ENCODE measurements at places on chromosomes 7 and 10. TPM values are rescaled to one million over a fixed set of nuclear protein-coding genes. Genes with fewer than 3 reads are reported as not detected.

DNA sequence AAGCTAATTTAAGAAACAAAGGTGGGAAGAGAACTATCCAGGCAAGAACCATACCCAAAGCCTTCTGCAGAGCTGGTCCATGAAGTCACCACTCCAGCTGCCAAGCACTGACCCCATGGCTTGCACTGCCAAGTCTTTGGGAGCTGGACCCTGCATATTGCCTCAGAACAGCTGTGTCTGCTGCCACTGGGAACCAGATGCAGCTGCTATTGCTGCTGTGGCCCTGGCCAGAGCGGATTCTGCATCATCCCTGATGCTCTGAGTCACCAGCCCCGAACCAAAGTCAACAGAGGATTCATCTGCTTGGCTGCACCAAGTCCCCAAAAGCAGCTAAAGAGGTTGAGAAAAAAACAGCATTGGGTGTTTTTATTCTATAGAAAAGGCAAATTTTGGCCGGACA lies 39.2 kb upstream of the GSAP start:
- no peak overlapping the region for H3K27ac ChIP-seq
- no peak for DNase-seq
- H3K4me3 ChIP-seq: no peak overlapping the region
- H3K36me3 ChIP-seq: no peaks in the 10 kb centered on the region

DNA sequence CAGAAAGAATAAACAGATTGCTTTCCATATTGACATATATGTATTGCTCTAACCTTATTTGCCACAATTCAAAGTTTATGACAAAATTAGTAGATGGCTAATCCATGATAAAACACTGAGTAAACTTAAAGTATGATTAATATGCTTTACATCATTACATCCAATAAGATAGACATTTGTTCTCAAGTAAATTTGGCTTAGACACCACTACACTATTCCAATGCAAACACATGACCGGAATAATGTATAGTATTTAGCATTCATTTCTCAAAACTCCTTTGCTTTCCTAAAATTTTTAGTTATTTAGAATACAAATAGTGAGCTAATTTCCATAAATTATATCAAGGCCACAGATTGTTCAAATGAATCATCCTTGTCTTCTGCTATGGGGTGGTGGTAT lies 20.2 kb downstream of the SEM1 start:
- peaks cover 14% of the 10 kb centered on the region for H3K36me3 ChIP-seq
- no peak for DNase-seq
- H3K27ac ChIP-seq: no peak overlapping the region
- peaks cover 7% of the 10 kb centered on the region for H3K4me1 ChIP-seq

DNA sequence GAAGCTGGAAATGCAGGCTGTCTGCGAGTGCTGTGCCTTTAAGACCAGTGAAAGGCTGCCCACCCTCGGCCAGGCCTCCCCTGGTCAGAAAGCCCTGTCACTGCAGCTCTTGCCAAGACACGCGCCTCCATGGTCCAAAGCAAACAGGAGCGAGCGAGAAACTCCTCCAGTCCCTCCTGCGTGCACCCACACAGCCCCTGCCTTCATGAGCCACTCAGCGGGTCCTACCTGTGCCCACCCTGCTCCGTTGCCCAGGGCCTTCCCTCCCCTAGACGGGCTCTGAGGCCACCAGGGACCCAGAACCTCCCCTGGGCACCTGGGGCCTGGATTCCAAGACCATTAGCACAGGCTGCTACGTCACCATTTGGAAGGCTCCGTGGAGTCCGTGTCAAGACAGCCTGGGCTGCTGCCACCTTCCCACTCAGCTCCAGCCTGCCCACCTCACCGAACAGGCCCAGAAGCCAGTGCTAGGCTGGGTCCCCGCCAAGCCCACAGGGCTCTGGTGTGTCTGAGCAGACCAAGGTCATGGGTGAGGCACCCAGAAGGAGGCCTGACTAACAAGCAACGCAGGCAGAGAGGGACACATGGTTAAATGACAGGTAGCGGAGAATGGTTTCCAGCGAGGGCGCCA lies 144.5 kb downstream of the NEURL1 start:
- DNase-seq: no peak
- H3K4me1 ChIP-seq: peaks cover 75% of the 10 kb centered on the region
- H3K27ac ChIP-seq: peak overlapping the region; percentile 87
- no peaks in the 10 kb centered on the region for H3K27me3 ChIP-seq

DNA sequence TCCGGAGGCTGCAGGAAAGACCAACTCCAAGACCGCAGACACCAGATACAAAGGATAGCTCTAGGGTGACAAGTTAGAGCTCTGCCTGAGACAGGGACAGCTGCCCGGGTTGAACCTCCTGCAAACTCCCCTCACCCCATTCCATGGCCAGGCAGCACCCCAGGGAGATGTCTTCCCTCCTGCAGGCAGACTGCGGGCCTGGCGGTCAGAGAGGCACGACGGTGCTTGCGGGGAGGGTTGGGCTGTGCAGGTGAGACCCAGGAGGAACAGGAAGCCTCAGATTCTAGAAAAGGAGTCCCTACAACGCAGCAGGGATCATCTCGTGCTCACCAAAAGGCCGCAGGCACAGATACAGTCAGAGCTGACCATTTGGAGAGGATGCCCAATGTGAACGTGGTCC lies 34.6 kb downstream of the CARD11 start:
- no peak for DNase-seq
- no peak overlapping the region for H3K27ac ChIP-seq
- no peaks in the 10 kb centered on the region for H3K4me1 ChIP-seq
- H3K4me3 ChIP-seq: no peak overlapping the region

DNA sequence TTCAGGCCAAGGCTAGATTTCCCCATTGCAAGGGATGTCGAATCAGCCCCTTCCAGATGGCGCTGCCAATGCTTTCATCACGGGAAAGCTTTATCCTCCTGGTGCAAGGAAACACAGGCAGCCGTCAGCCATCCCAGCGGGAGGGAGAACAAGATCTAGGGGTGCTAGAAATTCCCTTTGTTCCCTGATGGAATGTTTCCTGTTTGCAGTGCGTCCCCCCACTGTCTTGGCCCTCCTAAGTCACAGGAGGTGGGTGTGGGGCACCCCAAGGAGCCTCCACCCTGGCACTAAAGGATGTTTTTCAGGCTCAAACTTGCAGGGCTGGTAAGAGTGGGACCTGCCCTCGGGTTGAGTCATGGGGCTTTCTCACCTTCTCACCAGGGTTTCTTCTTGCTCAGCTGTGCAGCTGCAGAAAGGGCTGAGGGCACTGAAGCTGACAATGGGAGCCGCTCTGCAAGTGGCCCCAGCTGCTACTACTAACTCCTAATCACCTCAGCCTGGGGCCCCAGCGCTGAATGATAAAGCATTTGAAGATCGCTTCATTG lies 103.6 kb downstream of the PRPF18 start:
- no peaks in the 10 kb centered on the region for H3K27me3 ChIP-seq
- H3K27ac ChIP-seq: no peak overlapping the region
- DNase-seq: no peak
- no peak overlapping the region for H3K4me3 ChIP-seq

GRCh38 chr10:52883996-52884871 lies 111.7 kb upstream of the MBL2 start:
- H3K36me3 ChIP-seq: no peaks in the 10 kb centered on the region
- H3K27me3 ChIP-seq: no peaks in the 10 kb centered on the region
- H3K27ac ChIP-seq: no peak overlapping the region
- H3K4me3 ChIP-seq: no peak overlapping the region
- no peak for DNase-seq

- H3K27ac ChIP-seq: no peak overlapping the region
- no peak overlapping the region for H3K4me3 ChIP-seq
- H3K36me3 ChIP-seq: no peaks in the 10 kb centered on the region
- DNase-seq: no peak
Measured at GRCh38 chr10:121065330-121065729, 214.2 kb downstream of the WDR11 start.

DNA sequence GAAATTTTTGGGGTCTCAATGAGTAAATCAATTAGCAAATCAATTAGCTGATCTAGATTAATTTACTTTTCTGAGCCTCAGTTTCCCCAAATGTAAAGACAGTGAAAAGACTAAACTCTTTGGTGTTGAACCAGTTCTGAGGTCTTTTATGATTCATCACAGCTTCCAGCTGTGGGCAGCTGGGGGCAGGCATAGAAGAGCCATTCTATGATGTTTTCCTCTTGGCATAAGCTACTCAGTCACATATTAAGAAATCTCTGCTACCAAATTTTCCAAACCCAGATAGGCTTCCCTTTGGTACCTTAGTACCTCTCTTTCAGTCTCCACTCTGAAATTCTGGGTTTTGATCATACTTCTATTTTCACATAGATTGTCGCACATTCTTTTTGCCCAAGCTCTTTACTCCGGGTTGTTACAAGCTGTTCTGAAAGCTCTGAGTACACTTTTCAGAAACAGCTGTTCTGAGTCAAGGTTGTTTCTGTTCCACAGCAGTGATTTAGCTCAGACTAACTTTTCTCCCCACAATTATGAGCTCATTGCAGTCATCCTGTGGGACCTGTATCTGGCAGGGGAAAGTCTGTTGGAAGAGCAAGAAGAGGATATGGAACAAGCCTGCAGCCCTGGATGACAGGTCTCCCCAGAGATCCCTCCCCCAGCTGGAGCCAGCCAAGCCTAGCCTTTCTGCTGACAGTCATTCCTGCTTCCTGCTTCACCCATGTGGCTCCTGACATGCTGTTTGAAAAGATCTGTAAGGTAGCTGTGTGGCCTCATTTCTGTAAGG lies 599.6 kb upstream of the GHITM start:
- H3K4me3 ChIP-seq: no peak overlapping the region
- H3K27ac ChIP-seq: no peak overlapping the region

DNA sequence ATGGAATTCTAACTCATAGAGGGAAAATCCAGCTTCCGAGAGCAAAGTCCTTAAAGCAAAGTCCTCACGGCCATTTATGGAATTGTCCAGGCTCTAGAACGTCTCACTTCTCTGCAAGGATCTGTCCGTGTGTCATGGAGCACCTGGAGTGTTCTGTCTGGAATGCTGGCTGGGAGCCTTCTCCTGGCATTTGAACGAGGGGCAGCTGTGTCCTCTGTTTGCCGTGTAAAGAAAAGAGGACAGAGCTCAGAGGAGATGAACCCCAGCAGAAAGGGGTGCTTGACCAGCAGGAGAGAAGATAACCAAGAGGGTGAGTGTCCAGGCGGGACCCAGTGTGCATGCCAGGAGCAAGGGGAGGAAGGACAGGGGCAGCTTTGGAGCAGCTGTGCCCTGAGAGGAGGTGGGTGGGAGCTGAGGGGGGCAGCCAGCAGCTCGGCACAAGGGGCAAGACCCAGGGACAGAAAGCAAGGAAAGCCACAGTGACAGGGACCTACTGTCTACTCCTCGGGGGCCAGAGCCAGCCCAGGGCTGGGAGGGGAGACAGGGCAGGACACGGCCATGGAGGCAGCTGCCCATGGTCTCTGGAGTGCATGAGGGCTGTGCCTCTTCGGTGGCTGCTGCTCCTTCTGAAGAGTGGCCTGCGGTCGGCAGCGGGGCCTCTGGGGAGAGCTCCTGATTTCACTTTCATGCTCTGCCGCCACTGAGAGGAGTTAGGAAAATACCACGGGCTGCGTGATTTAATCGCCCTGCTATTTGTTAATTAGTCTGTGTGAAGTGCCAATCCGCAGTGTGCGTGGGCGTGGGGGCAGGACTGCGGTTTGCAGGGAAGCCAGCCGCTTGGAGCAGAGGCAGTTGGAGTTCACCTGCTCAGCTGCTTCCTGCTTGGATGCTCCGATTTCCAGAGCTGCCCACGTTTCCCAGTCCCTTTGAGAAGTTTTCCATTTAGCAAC lies 149.3 kb upstream of the SHH start:
- no peak overlapping the region for H3K4me3 ChIP-seq
- no peaks in the 10 kb centered on the region for H3K27me3 ChIP-seq
- no peaks in the 10 kb centered on the region for H3K4me1 ChIP-seq
- DNase-seq: peak; percentile 69
- no peaks in the 10 kb centered on the region for H3K36me3 ChIP-seq

DNA sequence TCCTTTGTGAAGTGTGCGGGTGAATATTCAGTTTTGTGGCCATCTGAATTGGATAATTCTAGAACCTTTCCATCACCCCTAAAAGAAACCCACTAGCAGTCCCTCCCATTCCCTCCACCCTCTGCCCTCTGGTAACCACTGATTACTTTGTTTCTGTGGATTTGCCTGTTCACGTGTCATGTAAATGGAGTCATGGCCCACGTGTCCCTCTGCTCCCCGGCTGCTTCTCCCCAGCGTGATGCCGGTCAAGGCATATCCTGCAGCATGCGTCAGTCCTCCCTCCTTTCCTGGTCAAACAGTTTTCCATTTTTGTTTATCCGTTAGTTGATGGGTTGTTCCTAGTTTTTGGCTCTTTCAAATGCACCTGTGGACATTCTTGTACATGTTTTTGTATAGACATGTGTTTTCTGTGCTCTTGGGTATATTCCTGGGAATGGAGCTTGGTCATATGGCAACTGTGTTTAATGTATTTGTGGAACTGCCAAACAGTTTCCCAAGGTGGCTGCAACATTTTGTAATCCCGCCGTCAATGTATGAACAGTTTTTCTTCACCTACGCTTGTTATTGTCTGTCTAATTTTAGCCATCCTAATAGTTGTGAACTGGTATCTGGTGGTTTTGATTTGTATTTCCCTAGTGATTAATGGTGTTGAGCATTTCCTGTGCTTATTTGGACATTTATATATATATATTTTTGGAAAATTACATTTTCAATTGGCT lies 22.4 kb downstream of the PPP2R2D start:
- no peaks in the 10 kb centered on the region for H3K27me3 ChIP-seq
- peaks cover 19% of the 10 kb centered on the region for H3K4me1 ChIP-seq
- DNase-seq: no peak
- no peaks in the 10 kb centered on the region for H3K36me3 ChIP-seq

DNA sequence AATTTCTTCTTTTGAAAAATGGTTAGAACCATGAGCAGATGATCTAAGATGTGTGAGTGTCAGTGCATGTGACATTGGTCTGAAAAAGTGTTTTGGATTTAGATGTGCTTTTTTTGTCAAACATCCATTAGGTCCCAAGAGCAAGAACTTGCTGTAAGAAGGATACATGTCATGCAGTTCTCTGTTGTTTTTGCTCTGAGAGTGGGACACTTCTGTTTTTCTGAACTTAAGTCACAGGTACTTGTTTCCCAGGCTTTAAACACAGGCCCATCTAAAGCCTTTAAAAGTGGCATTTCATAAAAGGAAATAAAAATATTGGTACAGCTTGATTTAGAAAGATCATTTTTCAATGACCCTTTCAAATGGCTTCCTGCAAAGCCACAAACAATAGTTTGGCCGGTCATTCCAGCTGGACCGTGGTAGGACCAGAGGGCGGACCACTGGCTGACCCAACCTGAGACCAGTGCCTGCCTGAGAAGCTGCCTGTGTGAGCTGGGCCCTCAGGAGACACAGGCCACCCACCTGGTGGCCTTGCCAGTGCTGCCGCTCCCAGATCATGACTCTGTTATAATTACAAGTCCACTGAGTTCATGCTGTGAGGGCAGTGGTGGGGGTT lies 92.7 kb downstream of the EEPD1 start:
- H3K36me3 ChIP-seq: no peaks in the 10 kb centered on the region
- H3K4me3 ChIP-seq: no peak overlapping the region
- DNase-seq: no peak
- H3K4me1 ChIP-seq: peaks cover 14% of the 10 kb centered on the region
- no peak overlapping the region for H3K27ac ChIP-seq
- H3K27me3 ChIP-seq: no peaks in the 10 kb centered on the region

GRCh38 chr7:138739859-138740258 lies 38.7 kb upstream of the SVOPL start:
- no peak for DNase-seq
- H3K4me3 ChIP-seq: no peak overlapping the region
- H3K36me3 ChIP-seq: no peaks in the 10 kb centered on the region
- no peaks in the 10 kb centered on the region for H3K4me1 ChIP-seq
- H3K27me3 ChIP-seq: no peaks in the 10 kb centered on the region
- H3K27ac ChIP-seq: no peak overlapping the region

- no peaks in the 10 kb centered on the region for H3K36me3 ChIP-seq
- H3K27ac ChIP-seq: no peak overlapping the region
- no peak for DNase-seq
Measured at GRCh38 chr10:6069081-6069931, 7.1 kb upstream of the IL2RA start.

Gene DPP6
- 7.9 TPM for total RNA-seq

Gene CHAT
- not detected for total RNA-seq

Gene ANKRD30A
- total RNA-seq: not detected
